Renal cortex interstitium (tissue), 15 donors: ENCODE measurements at places on chromosomes 2 and 18. TPM values are rescaled to one million over a fixed set of nuclear protein-coding genes. Genes with fewer than 3 reads are reported as not detected.
A peak's percentile ranks its signal among the peaks of the same experiment; 100 is the strongest.

DNA sequence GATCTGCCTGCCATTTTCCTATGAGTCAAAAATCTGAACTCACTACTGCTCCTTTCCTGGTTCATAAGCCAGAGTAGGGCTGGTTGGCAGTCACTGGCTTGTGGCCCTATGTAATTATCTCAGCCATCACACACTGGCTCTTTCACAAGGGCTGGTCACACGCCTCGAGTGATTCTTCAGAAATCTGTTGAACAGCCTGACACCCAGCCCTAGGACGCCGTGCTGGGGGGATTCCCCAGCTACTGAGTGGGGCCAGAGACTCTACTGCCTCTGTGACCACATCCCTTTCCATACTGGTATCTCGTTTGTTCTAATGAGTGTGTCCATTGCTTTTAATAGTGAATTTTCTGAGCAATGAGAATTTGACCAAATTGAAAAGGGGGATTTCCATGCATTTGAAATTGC lies 45.8 kb upstream of the RBM44 start:
- no peak for DNase-seq

DNA sequence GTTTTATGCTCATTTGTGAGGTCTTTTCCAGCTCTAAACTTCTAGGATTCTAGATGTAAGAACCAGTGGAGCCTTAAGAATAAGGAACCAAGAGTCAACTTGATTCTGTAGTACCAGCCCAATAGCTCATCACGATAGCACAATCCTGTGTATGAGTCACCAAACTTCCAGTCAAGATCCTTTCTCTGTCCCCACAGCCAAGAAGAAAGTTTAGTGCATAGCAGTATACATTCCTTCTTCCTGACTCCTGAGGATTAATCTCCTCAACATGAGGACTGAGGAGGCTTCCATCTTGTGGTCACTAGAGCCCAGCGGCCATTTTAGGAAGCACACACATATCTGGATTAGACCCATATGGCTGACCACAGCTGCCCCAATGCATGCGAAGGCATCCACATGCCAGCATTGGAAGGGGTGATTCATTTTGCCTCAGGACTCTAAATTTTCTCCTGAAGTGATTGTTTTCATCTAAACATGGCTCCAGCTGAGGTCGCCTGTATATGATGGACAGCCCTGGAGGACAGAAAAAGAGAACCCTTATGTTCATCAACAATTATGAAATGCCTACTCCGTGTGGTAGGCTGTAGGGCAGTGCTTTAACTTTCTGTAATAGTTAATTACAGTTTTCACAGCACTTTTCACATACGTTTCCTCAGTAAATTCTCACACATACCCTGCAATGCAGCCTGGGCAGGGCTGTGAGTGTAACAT lies 53.5 kb downstream of the RASGRP3 start:
- DNase-seq, result no peak

- DNase-seq, result no peak
Observed at GRCh38 chr2:226413498-226414130, 386.0 kb downstream of the IRS1 start.

- no peak for DNase-seq
Observed at GRCh38 chr2:892401-892800, 58.2 kb upstream of the SNTG2 start.

DNA sequence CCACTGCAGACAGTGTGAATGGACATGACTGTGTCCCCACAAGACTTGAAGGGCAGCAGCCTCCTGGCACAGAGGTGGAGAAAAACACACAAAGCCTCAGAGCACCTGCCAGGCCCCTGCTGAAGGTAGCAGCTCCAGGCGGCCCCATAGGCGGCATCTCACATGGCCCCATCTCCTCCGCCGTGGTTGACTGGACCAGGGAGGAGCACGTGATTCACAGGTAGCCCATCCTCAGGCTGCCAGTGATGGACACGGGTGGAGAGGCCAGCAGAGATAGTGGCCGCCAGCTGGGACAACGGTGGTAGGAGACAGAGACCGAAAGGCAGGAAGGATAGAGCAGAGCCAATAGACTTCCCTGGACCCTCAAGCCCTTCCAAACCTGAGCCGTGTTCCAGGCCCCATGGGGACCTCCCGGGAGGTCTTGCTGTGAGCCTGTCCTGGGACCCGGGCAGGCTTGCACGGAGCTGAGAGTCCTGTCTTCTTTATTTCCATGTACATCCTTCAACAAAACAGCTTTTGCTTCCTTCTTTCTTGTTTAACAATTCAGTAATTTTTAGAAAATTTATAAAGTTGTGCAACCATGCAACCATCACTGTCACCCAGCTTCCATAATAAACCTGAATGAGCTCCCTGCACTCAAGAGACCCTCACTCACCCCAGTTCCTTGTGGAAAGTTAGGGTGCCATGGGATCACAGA lies 26.9 kb downstream of the GPR55 start:
- no peak for DNase-seq

DNA sequence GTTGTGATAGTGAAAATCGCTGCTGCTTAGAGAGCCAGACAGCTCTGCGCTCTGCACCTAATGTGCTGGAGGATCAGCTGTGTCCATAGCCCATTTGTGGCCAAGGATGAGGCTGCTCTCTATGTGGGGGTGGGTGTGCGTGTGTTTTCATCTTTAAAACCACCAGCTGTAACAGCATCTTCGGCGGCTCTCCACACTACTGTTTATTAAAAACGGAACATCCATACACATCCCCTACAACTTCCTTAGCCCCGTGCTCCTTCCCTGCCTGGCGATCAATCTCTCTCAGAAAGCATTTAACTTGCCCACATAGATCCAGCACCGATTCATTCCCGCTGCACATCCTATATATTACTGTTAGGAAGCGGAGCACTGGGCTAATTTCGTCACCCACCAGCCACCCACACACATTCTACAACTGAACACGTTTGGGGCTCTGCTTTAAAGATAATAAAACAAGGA lies 1.6 kb downstream of the CELF4 start:
- no peak for DNase-seq

- DNase-seq, result no peak
Observed at GRCh38 chr18:73461780-73462059, 593.9 kb upstream of the NETO1 start.

- DNase-seq, result no peak
Observed at GRCh38 chr2:54771166-54771885, 47.9 kb downstream of the EML6 start.

- DNase-seq, result no peak
Observed at GRCh38 chr2:10449486-10449831, 1.3 kb upstream of the ODC1 start.

DNA sequence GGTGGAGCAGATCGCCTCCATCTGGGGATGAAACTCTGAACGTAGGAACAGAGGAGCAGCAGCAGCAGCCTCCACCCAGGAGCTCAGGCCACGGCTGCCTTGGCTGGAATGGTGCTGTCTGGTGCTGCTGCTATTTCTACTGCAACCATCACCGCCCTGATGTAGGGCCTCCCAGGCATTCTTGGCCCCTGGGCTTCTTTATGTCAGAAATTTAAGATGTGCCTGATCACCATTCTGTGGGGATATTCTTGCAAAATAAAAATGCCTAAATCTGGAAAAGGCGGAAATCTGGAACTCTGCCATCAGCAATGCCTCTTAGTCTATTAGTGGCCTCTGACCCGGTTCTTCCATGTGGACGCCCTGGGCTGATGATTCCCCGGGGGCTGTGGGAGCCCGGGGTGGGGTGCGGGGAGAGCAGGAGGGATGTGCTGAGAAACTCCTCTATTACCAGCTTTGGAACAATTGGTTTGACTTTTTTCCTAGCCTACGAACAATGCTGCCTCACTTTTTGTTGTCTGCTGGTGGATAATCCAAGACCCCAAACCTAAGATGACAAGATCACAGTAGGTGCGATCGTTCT lies 47.2 kb downstream of the FAM124B start:
- DNase-seq, result no peak

DNA sequence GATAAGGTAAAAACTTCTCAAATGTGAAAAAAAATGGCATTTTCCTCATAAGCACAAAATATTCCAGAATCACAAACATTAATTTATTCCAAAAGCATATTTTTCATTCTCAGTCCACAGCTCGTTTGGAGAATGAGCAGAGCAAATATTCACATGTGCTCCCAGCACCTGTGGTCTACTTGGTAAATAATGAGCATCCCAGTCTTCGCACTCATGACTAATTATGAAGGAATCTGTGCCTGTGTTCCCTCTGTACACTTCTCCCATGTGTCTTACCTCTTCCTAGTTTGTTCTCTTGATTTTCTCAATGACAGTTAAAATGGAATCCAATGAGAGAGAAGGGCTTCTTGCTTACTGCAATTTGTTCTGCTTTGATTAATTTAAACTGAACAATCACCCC lies 671.0 kb upstream of the SOX11 start:
- DNase-seq, result no peak

DNA sequence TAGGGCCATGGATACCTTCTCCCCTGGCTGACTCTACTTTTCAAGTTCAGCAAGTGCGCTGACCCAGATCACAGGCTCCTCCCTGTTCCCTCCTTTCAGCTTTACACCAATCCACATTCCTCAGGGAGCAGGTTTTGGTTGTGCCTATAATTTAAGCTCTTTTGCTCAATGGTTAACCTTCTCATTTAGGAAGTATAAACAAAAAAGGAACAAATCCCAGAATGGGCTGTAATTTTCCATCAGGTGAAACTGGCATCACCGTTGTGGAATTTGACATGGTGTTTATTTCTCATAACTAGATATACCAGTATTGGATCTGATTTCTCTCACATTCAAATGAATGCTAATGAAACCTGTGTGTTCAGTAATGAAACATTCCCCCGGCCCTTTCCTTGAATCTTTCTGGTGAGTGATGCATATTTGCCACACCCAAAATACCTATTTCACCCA lies 13.6 kb downstream of the STRN start:
- DNase-seq, result no peak

Gene RSAD2
- polyA plus RNA-seq, result 3.9 TPM

- DNase-seq, result no peak
Observed at GRCh38 chr18:10459587-10459986, 5.2 kb downstream of the APCDD1 start.

Gene NYAP2
- 0.11 TPM for polyA plus RNA-seq

DNA sequence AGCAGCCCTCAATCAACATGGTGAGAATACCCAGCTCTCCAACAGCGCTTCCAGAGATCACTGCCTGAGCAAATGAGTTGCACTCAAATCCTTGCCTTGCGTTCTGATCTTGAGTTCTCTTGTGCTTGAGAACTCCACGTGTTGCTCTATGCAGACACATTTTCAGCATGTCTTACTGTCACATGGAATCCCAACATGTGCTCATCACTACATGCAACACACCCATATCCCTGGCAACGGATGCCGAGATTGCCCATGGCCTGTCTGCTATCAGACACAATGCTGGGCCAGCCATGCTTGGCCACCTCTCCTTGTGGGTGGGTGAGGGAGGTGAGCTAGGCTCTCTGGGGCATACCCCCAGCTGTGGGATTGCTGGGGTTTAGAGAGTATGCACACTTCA lies 91.9 kb upstream of the LDAH start:
- no peak for DNase-seq

- DNase-seq, result no peak
Observed at GRCh38 chr18:54030434-54030833, 194.0 kb downstream of the MBD2 start.

Gene PEX13
- polyA plus RNA-seq, result 26.1 TPM

Gene OTOF
- polyA plus RNA-seq, result 0.12 TPM

GRCh38 chr2:62485761-62486438 lies 20.1 kb downstream of the TMEM17 start:
- no peak for DNase-seq

Gene CPLX4
- polyA plus RNA-seq, result 0.23 TPM

DNA sequence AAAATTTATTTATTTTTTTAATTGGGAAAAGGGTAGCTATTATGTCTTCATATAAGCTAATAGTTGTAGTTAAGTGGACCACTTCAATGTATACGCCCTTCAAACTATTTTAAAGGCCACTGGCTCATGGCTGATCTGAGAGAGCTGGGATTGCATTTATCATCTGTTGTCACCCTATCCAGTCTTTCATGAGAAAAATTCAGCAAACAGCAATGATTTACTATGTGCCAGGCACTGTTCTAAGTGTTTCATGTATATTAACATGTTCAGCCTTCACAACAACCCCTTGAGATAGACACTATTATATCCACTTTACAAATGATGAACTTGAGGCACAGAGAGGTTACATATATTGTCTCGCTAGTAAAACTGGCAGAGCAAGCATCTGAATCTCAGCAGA lies 66.1 kb upstream of the ZNF397 start:
- no peak for DNase-seq

GRCh38 chr2:86747711-86748639 lies 27.9 kb downstream of the RMND5A start:
- no peak for DNase-seq

Gene CFC1
- not detected for polyA plus RNA-seq

GRCh38 chr2:131349021-131349420 lies 14.9 kb downstream of the RAB6D start:
- DNase-seq, result no peak

Gene MEP1B
- polyA plus RNA-seq, result not detected

Gene PXDN
- polyA plus RNA-seq, result 168 TPM

DNA sequence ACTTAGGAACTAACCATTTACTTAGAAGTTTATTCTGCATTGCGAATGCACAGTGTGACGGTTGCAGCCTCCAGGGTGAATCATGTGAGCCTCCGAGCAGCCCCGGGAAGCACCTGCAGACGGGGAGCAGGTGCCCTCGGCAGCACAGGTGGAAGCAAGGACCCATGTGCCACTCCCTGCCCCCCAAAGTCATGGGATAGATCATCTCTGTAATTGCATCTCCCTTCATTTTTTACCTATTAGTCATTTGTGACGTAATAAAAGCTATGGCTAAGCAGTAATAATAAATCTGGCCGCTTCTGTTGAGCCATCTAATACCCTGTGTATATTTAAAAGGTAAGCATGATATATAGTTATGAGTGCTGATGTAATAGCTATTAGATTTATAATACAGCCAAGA lies 97.2 kb downstream of the PTGR3 start:
- no peak for DNase-seq

DNA sequence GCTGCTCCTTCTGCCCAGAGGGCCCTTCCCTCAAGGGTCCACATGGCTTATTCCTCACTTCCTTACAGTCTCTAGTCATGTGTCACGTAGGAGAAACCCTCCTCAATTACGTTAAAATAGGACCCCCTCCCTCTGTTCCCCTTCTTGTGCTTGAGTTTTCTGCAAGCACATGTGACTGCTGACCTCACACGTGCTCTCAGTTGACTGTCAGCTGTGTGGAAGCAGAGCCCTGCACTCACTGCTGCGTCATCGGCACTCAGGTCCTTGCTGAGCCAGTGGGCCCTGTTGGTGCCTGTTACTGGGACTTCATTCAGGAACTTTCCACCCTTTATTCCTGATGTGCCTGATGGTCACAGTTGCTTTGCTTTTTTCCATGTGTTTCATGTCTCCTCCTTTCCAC lies 11.1 kb downstream of the ATG16L1 start:
- DNase-seq, result no peak

DNA sequence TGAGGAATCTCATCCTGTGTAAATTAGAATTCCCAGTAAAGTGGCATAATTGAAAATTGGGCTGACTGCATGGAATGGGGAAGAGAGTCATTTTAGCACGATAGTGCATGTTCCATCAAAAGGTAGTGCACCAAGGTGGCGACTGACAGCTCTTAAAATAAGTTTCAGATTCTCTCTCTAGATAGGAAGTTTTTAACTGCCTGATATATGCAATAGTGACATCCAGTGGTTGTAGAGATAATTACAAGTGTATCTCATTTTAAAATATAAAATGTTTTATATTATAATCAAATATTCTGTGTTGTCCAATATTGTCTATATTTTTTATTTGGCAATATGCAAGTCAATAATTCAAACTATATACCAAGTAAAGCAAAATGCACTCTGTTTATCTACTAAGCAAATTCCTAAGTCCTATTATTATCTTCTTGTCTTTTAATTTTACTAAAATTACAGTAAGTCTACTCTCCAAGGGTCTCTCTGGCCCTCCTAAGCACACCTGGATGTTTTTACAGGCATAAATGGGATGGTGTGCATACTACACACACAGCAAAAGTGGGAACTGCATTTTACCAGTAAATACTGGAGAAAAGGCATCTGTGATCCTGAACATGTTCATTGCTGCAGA lies 397.7 kb upstream of the HNRNPA3 start:
- peak; percentile 30 for DNase-seq
